ENCODE measurements at places on chromosomes 5 and 9. TPM values are rescaled to one million over a fixed set of nuclear protein-coding genes. Genes with fewer than 3 reads are reported as not detected.

The PCDHB4 gene
- total RNA-seq: 6.0 TPM

The TBC1D9B gene
- 67.0 TPM for total RNA-seq

The ACOT12 gene
- 2.4 TPM for total RNA-seq

The CDH9 gene
- 16.0 TPM for total RNA-seq

The LCN10 gene
- not detected for total RNA-seq

The TMEM141 gene
- 14.7 TPM for total RNA-seq

The CER1 gene
- 1.2 TPM for total RNA-seq

The CANX gene
- total RNA-seq: 288 TPM

The WNK2 gene
- 47.4 TPM for total RNA-seq

The SIT1 gene
- total RNA-seq: not detected

The RGS7BP gene
- total RNA-seq: 16.2 TPM

- no peak for DNase-seq
Observed at GRCh38 chr5:43967165-43967564, 364.2 kb downstream of the NNT start.

GRCh38 chr5:145825751-145826180 is 9.4 kb downstream of the PRELID2 start:
- peak; percentile 2 for DNase-seq

- no peak for DNase-seq
Observed at GRCh38 chr5:119315516-119315949, 40.3 kb upstream of the TNFAIP8 start.

- peak; percentile 27 for DNase-seq
Observed at GRCh38 chr9:124320062-124320973, 62.6 kb downstream of the NEK6 start.

DNA sequence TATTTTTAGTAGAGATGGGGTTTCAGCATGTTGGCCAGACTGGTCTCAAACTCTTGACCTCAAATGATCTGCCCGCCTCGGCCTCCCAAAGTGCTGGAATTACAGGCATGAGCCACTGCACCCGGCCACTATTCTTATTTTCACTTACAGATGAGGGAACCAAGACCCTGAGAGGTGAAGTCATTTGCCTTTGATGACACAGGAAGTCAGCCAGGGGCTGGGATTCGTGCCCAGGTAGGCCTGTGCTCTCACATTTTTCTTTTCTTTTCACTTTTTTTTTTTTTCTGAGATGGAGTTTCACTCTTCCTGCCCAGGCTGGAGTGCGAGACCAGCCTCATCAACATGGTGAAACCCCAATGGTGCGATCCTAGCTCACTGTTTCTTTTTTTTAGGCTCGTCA is 22.2 kb downstream of the ENG start:
- DNase-seq: no peak

GRCh38 chr5:15627647-15628046 is 127.7 kb downstream of the FBXL7 start:
- no peak for DNase-seq

GRCh38 chr5:169795338-169795737 is 158.3 kb downstream of the DOCK2 start:
- no peak for DNase-seq

DNA sequence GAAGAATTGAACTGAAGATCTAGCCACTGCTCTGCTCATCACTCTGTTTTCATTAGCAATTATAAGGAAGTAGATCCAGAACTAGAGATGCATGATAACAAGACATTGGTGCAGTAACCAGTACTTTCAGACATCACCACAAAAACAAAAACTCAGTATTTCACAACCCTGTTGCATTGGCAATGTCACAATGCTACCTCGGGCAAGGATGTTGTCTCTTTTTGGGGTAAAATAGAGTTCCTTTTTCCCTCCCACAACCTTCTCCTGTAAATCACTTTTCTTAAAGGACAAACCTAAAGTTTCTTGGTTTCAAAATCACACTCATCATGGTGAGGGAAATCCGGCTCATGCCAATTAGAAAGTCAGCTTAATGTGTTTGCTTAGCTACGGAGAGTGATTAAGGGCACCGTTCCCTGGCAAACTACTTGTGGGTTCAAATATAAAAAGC is 420.1 kb upstream of the MEF2C start:
- no peak for DNase-seq

DNA sequence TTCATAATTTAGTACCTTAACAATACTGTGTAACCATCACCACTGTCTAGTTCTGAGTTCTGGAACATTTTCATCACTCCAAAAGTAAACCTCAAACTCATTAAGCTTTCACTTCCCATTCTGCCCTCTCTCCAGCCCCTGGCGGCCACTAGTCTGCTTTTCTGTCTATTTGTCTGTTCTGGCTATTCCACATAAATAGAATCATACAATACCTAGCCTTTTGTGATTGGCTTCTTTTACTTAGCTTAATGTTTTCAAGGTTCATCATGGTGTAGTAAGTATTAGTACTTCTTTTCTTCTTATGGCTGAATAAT is 138.7 kb downstream of the RAPGEF6 start:
- DNase-seq: no peak

DNA sequence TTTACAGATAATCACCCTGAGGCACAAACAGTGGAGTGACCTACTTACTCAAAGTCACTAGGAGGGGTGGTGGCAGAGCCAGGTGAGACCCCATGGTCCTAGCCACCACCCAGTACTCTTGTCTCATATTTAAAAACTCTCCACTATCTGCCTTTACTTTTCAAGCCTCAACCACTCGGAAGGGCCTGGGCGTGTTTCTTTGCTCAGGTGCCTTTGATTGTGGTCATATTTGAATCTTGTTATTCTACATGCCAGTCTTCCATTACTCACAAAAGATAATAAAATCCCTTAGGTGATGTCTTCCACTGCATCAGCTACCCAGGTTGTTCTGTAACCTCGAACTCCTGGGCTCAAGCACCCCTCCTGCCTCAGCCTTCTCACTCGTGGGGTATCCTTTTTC is 20.7 kb upstream of the TRIM36 start:
- DNase-seq: no peak

DNA sequence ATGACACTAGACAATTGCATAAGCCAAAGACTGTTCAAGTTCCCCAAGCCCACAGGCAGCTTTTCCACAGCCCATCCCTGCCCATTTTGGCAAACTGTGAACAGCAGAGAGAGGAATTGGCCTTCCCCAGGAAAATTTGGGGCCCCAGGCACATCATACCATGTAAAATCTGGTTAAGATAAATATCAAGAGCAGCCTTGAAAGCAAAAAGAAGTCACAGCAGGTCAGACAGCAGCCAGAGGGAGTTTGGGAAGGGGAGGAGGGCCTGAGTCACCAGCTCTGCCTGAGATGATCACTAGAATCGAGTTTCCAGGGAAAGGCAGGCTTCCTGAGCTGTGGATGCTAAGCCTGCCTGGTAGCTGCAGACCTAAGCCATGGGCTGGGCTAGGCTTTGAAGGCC is 179.2 kb downstream of the RFK start:
- no peak for DNase-seq

GRCh38 chr5:116478491-116478890 is 96.1 kb downstream of the SEMA6A start:
- no peak for DNase-seq

DNA sequence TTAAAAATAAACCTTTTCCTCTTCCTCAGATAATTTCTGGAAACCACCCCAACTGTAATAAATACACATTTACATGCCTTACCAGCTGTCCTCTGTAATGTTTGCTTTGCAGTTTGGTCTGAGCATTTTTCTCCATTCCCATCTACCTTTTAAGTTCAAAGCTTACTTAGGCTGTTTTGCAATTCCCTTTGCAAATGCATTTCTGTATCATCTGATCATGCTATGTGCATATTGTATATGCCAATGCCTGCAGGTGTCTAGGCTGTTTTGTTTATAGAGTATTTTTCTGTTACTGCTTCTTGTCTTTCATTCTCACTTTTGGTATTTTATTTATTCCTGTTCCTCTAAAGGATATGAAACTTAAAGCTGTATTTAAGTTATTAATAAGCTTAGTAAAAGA is 86.3 kb downstream of the SLC44A1 start:
- DNase-seq: no peak

- no peak for DNase-seq
Observed at GRCh38 chr5:125603321-125603720, 819.9 kb upstream of the GRAMD2B start.

- DNase-seq: no peak
Observed at GRCh38 chr9:87606841-87607521, 109.3 kb downstream of the DAPK1 start.

DNA sequence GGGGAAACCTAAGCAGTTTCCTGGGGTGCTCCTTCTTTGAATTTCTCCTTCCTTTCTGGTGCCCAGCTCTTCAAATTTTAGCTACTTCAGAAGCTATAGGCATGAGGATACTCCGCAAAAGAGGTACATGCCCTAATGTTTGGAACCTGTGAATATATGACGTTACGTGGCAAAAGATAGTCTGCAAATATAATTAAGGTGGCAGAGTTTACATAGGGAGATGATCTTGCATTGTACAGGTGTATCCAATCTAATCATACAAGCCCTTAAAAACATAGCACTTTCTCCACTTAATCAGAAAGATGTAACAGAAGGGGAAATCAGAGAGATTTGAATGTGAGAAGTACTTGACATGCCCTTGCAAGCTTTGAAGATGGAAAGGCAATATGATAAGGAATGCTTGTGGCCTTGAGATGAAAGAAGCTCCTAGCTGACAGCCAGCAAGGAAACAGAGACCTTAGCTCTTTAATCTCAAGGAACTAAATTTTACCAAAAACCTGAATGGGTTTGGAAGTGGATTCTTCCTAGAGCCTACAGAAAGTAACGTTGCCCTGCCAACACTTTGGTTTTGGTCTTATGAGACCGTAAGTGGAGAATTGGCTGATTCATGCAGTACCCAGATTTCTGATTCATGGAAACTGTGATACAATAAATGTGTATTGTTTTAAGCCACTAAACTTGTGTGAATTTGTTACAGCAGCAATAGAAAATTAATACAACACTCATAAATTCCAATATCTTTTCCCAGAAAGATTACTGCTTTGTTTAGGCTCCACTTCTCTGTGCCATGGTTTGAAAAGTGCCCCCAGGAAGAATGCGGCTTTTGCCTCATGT is 268.4 kb downstream of the FAM170A start:
- no peak for DNase-seq

- DNase-seq: no peak
Observed at GRCh38 chr5:68708156-68708841, 385.5 kb upstream of the SLC30A5 start.

DNA sequence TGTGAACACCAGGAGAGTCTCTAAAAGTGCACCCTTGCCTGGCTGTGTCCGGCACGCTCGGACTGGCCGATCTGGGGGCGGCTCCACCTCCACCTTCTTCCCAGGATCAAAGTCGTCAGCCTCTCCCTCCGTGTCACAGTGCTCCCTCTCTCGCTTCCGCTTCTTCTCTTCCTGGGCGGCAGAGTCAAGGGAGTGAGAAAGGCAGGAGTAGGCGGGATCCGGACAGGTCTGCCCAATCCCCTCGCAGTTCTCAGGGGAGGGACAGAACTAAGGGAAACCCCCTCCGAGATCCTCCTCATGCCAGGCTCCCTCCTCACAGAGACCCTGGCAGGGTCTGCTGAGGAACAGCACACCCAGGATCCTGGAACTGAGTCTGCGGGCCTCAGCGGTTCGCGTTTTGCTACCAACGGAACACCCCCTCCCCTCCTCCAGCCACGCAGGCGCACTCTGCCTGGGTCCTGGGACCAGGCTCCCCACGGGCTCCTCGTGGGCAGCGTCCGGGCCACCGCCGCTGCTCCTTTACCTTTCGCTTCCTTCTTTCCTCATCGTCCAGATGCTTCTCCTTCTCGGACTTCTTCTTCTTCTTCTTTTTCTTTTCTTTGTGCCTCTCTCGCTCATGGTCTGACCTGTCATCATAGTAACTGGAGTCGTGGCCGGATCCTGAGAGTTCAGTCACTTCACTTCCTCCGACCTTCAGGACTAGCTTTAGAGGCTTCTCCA is 1.3 kb downstream of the BRD9 start:
- DNase-seq: peak; percentile 16

- no peak for DNase-seq
Observed at GRCh38 chr9:84339962-84340361, 596 bp downstream of the SLC28A3 start.

DNA sequence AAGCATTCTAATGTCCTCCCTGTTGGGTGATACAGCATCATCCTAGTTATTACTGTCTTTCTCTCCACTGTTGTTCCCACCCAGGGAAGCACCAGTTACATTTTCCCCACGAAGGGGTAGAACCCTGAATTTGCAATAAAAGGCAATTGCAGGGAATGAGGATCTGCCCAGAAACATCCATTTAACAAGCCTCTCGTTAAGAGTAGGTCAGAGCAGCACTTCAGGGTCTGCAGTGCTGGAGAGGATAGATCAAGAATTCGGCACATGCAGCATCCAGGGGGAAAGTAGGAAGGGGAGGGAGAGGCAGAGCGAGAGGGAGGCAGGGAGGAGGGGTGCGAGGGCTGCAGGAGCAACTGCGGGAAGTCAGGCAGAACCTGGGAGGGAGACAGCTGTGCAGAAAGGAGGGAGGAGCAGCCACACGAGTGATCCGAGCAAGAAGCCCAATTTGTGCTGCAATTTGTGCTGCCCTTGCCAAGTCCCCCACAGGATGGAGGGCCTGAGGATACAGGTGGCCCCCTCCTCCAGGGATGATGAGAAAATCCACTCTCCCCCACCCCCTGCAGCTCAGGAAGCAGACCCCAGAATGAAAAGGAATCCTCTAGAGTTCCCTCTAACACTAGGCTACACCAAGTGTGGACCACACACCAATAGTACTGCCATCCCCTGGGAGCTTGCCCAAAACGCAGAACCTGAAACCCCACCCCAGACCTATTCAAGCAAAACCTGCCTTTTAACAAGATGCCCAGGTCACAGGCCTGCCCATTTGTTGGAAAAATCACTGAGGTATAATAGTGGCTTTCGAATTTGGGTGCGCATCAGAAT is 62.2 kb downstream of the EPB41L4B start:
- no peak for DNase-seq

- no peak for DNase-seq
Observed at GRCh38 chr5:440401-441201, 2.4 kb upstream of the EXOC3 start.

- DNase-seq: no peak
Observed at GRCh38 chr5:140106101-140106500, 7.8 kb upstream of the PURA start.

DNA sequence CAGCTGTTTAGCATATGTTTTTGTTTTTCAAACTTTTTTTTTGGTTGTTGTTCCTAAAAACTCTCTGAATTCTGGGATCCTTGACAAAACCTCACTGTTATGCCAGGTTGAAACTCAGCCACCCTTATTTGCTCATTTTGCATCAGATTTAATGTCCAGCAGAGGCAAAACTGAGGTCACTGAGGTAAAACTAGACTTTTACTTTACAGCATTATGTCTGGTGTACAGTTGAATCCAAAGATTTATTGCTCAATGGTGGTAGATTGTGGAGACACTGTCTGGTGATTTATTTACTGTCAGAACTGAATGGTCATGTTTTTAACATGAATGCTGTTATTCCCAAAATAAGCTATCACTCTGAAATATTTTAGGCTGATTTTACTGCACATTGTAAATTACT is 87.9 kb downstream of the FBXL7 start:
- DNase-seq: no peak

DNA sequence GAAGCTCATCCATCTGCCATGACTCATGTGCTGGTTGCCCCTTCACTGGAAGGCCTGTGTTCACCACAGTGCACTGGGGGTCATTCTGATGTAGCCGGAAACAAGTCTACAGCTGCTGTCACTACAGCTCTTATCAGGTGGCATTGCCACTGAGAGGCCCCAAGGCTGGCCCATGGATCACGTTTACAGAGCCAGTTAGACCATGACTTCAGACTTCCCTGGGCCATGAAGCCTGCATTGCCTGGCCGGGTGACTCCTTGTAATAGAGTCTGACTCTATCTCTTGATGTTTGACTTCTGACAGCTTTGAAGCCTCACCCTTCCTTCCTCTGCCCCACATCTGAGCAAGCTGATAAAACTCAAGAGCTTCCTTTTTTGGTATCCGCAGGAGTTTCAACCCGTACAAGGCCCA is 473.5 kb upstream of the DAP start:
- no peak for DNase-seq

- no peak for DNase-seq
Observed at GRCh38 chr9:113255438-113255837, 19.9 kb downstream of the CDC26 start.
